ENCODE measurements at places on chromosomes 13 and 19.

DNA sequence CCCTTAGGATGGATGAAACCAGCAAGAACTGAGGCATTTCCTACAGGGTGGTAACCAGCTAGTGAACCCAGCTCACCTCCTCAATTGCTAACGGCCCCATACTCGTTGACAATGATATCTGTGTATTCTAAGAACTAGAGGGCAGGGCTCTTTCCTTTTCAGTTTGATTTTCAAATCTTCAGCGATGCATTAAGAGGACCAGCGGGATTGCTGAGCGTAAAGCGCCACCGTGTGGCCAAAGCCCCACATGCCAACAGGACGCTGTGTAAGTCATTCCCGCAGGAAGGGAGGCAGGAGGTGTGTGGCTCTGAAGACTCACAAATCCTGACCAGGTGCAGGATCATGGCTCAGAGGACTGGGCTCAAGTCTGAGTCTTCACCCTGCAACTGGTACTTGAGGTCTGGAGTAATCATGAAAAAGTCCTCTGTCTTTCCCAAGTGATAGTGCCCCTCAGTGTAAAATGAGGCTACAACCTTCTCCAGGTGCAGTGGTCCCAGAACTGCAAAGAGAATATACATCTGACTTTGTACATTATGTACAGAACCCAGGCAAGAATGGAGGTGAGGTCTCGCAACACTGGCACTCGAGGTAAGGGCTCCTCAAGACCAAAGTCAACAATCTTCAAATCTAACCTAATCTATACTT, 40.9 kb downstream of the C13orf42 start:
- peak; percentile 70 for DNase-seq

DNA sequence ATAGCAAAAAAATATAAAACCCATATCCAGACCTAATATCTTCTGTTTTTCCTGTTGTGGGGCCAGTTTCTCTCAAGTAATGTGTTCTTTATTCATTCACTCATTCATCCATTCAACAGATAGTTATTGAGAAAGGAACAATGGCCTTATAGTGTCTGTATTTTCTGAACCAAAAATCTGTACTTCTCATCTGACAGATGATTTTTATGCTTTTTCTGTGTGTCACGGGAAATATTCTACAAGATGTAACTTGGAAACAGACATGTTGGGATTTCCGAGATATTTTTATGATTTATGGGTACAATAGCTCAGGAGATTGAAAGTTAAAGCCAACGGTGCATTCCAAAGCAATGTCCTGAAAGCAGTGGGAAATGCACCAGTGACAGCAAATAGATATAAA, 5.7 kb downstream of the ACOD1 start:
- no peak for DNase-seq

- no peak for DNase-seq
Measured at GRCh38 chr19:16193466-16193865, 4.2 kb upstream of the AP1M1 start.

DNA sequence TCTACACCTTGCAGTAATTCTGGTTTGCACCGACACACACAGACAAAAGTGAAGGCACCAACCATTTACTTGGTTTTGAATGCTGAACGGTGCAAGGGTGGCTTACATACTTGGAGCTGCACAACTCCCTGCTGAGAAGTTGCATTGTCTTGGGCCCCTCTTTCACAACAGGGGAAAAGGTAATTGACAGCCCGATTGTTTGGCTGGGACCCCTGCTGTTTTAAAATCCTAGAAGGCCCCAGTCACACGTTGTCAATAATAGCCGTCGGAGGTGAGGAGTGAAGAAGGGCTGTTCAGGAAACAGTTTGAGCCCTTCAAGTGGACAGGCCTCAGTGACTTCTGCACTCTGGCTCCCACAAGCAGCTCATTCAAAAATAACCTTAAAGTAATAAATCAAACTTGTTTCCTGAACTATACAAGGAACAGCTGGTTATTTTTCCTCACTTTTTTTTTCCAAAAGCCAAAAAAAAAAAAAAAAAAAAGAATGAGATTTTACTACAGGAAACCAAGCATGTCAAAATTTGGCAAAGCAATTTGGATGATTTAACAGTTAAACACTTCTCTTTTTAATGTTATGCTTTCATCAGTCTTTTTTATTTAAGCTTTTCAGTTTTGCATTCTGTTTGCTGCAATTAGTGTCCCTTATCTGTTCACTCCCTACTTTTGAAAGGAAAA, 19.0 kb upstream of the SPRY2 start:
- DNase-seq: no peak

DNA sequence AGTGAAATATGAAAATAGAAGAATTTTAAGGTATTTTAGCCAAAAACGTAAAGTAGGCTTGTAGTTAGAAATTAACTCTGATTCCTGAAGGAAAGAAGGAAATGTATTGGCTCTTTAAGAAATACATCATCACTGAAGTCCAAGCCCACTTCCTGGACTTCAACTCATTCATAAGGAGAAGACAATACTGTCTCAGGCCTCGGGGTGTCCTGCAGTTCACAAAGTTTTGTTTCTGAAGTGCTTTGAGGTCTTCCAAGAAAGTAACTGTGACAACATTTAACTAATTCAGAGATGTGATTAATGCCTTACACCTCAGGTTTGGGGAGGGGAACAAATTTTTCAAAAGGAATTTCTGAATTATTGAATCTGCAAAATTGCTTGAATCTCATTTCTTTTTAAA, 65.8 kb upstream of the STARD13 start:
- peak; percentile 57 for DNase-seq

- no peak for DNase-seq
Measured at GRCh38 chr13:33543089-33543459, 257.5 kb upstream of the STARD13 start.

DNA sequence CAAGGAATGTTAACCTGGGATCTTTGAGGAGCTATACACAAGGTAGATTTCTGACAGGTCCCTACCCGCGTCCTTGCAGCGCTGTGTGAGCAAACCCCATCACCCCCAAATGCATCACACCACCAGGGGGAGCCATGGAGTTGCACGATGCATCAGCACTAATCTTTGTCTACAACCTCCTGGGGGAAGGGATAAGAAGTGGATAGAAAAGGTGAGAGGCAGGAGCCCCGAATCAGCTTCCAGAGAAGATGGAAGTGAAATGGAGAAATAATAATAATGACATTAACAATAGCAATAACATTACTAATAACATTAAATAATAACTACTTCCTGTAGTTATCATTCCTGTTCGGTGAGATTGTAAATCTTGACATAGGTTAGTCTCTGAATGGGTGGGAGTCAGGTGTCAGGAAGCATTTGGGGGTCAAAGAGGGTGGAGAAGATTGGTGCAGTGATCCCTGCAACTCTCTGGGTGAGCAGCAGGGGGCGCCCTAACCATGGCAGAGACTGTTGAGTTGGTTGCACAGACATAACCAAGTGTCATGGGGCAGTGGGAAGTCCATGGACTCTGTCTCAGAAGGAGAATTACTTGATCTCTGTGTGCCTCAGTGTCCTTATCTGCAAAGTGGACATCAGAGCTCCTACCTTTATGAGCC, 16.5 kb downstream of the SIGLEC7 start:
- peak; percentile 8 for DNase-seq
